ENCODE measurements at places on chromosomes 2 and 18.

GRCh38 chr2:16198166-16198912 is 258.0 kb downstream of the MYCN start:
- DNase-seq = no peak

GRCh38 chr2:30252723-30253701 is 21.7 kb downstream of the LBH start:
- no peak for DNase-seq

DNA sequence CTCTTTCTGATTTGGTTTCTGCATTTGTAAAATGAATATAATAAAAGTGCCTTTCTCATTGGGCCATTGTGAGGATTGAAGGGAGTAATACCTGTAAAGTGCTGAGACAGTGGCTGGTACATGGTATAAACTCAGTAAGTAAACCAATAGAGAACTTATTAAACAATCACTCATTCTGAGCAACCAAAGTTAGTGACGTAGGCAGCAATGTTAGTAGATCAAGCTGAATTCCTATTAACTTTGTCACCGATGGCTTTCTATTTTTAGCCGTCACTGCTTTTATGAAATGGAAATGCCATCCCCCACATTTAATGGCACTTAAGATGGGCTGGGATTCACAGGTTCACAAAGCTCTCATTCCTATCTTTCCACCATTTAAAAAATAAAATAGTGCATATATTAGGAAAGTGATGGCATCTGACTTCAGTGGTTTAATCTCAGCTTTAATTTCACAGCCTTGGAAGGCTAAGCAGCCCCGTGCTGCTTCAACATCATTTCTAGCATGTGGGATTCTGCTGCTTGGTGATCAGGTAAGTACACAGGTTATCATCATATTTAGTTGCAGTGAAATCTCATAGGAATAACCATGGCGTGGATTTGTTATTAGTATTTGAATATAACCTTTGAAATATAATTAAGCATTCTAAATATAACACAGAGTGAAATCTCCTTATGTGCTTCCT is 17.6 kb upstream of the PPP4R1 start:
- DNase-seq = no peak

GRCh38 chr2:31390324-31390723 is 24.2 kb downstream of the XDH start:
- no peak for DNase-seq

- no peak for DNase-seq
Observed at GRCh38 chr2:53460347-53460746, 307.3 kb upstream of the CHAC2 start.

DNA sequence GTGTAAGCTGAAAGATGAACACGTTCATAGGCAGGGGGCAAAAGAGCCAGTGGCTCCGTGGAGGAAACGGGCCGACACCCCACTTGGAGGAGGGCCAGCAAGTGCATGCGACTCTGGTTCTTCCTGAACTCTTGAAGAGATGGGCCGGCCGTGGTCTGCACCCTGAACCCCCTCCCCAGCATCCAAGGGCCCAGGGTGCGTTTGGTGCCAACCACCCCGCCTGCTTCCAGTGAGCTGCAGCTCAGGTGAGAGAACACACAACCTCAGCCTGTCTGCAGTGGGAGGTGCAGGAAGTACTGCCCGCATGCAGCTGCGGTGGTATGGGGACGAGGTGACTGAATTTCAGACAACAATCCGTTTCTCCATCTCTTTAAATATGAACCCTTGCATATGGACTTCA is 58.9 kb downstream of the ADNP2 start:
- no peak for DNase-seq

Data from NCI-H748 treated with DMSO at 0.1 percent for 48 hours (cell line).